ENCODE measurements at places on chromosomes 1 and 21.

GRCh38 chr1:2375246-2375922 is 16.0 kb downstream of the MORN1 start:
- DNase-seq = no peak

- peak; percentile 12 for DNase-seq
These were observed 90.3 kb upstream of the PAXBP1 start for GRCh38 chr21:32861866-32862265.

- DNase-seq = no peak
These were observed 519.8 kb downstream of the PTPRU start for GRCh38 chr1:29756085-29756484.

DNA sequence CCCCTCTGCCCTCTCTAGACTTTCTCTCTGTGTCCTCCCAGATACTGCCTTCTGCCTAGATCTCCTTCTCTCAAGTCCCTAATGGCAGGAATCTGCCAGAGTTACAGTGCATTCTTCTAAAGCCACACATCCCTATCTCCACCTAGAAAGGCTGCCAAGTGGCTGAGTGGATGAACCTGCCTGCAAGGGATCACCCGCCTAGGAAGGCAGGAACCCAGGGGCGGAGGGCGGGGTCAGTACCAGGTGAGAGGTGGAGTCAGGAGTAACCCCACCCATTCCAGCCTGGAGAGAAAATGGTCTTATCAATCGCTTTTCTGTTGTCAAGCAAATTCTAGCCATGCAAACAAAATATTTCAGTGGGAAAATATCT is 60.8 kb downstream of the BCAR3 start:
- no peak for DNase-seq
